CMK (cell line): ENCODE measurements at places on chromosomes 16 and 17.

DNA sequence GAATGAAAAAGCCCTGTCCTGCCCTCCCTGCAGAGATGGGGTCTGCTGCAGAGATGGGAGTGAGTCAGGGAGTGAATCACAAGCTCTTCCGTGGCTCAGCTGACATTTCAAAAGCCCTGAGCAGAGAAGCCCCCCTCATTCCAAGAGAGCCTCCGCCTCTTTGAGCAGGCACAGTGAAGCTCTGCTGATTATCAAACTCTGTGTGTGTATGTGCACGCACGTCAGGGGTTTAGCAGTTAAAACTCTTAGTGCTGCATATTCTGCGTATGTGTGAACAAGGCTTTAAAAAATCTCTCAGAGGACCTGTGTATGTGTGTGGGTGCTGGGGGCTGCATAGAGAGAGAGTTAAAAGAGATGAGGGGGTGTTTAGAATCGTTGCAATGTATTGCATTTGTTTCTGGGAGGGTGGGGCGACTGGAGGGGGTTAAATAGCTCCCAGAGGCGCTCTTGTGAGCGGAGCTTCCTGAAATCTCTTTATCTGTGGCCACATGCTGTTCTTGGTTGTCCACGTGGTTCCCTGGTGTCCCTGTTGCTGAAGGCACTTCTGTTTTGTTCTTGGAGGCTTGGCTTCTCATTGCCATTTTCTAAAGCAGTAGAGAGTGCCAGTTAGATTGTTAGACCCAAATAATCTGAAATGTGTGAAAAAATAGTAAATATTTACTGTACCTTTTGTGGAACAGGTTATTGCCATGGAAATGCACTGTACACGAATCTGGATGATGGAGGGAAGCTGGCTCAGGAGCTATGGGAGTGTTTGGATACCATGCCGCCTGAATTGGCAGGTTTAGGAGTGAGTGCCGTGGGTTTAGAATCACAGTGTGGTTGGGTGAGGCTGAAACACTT, 116.6 kb downstream of the PRKCB start:
- peak; percentile 68 for DNase-seq

DNA sequence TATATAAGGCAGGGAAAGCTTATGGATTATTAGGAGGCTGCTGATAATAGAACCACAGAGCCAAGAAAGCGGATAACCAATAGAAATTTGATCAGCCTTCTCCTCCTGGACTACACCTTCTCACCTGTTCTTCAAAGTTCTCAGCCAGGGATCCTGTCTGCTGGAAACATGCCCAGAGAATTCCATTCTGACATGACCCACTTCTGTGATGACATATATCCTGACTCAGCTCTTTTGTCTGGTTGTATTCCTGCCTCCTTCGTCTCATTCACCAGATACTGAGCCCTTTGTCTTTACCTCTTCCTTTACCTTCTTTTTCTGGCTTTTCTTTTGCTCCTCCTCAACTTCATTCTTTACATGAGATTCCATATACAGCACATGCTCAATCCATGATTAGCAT, 576.1 kb downstream of the CDH11 start:
- DNase-seq = no peak

DNA sequence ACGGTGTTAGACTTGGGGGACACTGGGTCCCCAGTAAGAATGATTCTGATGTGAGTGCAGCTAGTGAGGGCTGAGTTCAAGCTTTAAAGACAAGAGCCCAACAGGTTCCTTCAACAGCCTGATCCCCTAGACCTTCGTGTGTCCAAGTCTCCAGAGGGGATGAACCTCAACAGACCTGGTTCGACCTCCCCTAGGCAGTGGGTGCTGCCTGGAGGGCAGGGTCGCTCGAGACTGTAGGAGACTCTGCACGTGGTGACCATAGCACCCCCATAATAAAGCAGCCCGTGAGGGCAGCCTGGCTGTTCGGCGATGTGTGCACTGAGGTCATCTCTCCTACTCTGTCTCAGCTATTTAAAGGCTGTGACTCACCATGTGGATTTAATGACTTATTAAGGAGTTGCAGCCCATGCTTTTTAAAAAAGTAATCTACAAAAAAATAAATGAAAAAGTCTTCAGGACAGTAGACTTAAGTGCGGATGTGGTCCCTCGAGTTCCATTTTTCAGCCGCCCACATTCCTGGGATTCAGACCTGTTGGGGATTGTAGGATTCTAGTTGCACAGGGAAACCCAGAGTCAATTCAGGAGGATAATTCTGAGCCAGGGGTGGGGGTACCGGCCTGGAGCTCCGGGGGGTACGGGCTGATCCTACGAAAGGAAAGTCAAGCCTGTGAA, 23.4 kb upstream of the METRNL start:
- no peak for DNase-seq

- peak; percentile 31 for DNase-seq
Measured at GRCh38 chr17:34637548-34638525, 58.5 kb downstream of the TMEM132E start.

DNA sequence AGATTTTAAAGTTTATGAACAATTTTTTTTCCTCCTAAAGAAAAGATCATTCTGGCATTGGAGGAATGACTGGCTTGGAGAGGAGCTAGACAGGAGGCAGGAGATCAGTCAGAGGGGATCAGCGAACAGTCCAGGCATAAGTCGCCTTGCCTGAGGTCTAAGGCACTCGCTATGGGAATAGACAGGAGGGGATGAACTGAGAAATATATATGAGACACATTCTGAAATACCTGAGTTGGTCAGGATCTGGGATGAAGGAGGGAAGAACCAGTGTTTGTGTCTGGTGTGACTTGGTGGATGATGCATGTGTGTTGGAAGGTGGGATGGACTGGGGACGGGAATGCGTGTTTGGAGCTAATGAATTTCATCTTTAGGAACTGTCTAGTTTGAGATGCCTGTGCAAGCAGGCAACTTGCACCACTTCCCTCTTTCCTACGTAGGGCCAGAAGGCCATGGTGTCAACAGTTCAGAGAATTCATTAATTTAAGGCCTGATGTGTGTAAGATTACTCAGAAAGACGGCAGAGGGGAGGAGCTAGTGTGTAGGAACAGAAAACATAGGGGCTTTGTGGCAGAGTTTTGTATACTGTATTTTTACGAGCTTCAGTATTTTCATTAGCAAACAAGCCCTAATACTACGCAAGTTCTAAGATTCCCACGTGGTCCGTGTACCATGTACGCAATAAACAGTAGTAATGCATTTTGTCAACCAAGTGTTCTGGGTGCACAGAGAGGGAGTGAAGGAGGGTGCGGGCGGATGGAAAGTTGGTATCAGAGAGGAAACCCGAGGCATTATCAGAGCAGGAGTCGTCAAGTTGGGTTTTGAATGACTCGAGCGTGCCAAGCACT, 825 bp downstream of the HEATR6 start:
- DNase-seq = no peak

DNA sequence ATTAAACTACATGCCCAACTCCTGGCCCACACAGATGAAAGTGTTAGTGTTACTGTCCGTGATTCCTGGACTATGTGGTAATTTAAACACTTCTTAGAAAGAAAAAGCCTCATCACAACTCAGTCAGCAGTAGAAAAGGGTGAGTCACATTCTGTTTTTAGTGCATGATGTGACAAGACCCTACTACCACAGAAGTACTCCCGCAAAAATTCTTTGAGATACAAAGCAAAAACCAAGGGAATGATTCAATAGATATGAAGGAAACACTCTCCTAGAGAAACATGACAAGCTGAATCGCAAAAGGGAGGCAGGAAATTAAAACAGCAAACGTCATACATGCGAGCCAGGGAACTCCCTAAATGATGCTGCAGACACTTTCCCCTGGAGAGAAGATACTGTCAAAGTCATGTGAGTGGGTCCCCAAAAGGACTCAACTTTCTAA, 14.4 kb downstream of the SNN start:
- DNase-seq = no peak

GRCh38 chr17:79669861-79670260, 59.0 kb upstream of the RBFOX3 start:
- no peak for DNase-seq

DNA sequence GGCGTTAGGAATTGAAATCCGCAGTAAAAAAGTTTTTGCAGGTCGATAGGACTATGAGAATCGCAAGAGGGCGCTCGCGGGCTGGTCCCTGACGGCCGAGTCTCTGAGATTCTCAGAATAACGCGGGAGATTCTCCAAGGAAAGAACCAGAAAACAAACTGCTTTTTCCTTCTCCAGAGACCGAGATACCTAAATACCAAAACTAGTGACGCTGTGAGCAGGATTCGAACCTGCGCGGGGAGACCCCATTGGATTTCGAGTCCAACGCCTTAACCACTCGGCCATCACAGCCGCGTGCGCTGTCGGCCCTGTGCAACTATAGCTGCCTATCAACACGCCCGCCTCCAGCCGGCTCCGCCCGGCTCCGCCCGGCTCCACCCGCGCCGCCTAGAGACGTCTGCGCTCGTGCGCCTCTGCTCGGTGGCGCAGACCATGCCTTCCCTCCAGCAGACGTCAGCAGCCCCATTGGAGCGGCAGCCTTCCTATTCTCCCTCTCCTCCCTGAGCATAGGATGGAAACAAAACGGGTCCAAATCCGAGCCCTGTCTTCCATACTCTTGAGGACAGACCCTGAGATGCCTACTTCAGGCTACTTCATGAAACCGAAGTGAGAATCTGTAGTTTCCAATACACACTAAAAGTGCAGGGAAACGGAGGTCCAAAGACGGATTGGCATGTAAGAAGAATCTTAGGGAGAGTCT, 13.4 kb downstream of the PER1 start:
- no peak for DNase-seq

GRCh38 chr16:89167425-89167941, 4.1 kb upstream of the CDH15 start:
- peak; percentile 89 for DNase-seq

- DNase-seq = no peak
Measured at GRCh38 chr16:12758670-12759558, 44.8 kb downstream of the CPPED1 start.
